ENCODE measurements at places on chromosomes 4 and X.

- DNase-seq: no peak
These were observed 1384.4 kb upstream of the PCDH10 start for GRCh38 chr4:131764730-131765129.

GRCh38 chr4:35166466-35166865 is 1077.8 kb downstream of the ARAP2 start:
- no peak for DNase-seq

- no peak for DNase-seq
These were observed 62.6 kb downstream of the FRAS1 start for GRCh38 chr4:78119698-78120097.

- no peak for DNase-seq
These were observed 868.3 kb downstream of the RAB28 start for GRCh38 chr4:12615822-12616221.

- DNase-seq: no peak
These were observed 5.3 kb downstream of the ASB11 start for GRCh38 chrX:15310117-15310516.

- DNase-seq: no peak
These were observed 438.7 kb downstream of the RPA4 start for GRCh38 chrX:97322401-97322800.

DNA sequence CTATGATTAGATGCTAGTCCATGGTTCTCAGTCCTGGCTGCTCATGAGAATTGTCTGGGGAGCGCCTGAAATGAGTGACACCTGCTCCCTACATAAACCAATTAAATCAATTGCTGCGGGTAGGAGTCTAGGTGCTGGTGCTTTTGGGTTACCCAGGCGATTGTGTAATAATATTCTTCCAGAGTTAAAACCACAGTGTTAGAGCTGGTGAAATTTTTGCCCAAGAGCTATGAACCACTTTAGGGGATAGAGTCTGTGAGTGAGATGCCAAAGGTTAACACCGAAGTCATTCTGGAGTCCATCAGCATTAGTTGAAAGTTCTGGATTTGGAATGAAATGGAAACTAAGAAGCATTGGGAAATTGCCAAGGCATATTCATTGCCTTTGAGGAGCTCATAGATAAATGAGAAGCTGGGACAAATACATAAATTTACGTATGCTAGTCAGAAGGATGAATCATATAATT is 15.3 kb downstream of the PDK3 start:
- DNase-seq: peak; percentile 60

- peak; percentile 64 for DNase-seq
These were observed 30.5 kb downstream of the AFF1 start for GRCh38 chr4:86965019-86965976.

DNA sequence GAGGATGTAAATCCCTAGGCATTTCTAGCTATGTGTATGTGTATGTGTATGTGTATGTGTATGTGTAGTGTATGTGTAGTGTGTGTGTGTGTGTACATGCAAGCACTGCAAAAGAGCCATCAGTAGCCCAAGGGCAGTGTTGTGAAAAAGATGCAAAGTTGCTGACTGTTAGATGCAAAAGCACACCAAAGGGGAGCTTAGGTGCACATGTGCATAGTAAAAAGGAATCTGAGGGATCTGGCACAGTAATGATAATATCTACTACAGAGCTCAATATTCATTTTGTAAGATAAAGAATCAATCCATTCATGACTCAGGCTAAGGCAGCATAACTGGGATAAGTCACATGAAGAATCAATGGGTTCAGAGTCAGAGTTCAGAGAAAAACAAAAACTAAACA is 80.2 kb downstream of the TMEM47 start:
- no peak for DNase-seq

DNA sequence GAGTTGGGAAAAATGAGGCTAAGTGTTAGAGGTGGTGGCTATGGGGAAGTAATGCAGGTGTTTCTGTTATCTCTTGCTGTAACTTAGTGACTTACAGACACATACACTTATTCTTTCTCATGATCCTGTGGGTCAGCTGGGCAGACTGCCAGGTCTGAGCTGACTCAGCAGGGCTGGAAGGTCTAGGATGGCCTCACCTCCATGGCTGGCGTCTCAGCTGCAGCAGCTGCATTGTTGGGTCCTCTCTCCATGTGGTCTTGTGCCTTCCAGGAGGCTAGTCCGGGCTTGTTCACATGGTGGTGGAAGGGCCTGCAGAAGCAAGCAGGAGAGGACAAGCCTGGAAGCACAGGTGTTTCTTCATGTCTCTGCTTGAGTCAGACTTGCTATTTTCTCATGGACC is 172.7 kb downstream of the NHS start:
- DNase-seq: no peak

- DNase-seq: no peak
These were observed 100.8 kb upstream of the TENM3 start for GRCh38 chr4:182142176-182143085.

- peak; percentile 89 for DNase-seq
These were observed 38.1 kb downstream of the LAMTOR3 start for GRCh38 chr4:99856166-99856565.

DNA sequence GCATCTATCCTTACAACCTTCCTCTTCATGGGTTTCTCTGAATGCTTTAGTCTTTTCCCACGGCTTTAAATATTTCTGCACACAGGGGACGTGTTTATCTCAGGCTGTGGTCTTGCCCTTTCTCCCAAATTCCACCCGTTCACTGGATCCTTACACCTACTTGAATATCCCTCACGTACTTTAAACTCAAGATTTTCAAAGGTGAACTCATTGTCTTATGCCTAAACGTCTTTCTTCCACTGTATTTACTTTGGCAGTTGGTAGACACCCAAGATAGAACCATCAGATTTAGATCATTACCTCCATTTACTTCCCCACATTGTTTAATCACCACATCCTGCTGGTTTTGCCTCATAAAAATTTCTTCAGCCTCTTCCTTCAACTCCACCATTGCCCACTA is 269.2 kb downstream of the CBLL2 start:
- DNase-seq: no peak

- DNase-seq: peak; percentile 1
These were observed 16.6 kb downstream of the MAGEA9B start for GRCh38 chrX:149570668-149571067.

DNA sequence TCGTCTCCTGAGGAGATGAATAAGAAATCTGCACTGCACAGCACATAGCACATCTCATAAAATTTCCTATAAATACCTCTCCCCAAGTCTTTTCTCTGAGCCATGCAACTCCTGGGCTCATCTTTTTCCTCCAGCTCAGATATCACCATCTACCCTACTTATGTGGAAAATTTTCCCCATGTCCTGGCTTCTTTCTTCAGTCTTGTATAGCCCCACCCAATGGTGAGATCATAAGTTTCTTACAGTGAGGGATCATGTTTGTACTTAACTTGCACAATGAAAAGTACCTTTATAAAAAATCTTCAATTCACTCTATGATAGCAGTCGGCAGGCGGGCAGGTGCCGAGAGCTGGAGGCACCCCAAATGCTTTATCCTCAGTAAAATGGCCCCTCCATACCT is 198.6 kb upstream of the S100G start:
- no peak for DNase-seq

DNA sequence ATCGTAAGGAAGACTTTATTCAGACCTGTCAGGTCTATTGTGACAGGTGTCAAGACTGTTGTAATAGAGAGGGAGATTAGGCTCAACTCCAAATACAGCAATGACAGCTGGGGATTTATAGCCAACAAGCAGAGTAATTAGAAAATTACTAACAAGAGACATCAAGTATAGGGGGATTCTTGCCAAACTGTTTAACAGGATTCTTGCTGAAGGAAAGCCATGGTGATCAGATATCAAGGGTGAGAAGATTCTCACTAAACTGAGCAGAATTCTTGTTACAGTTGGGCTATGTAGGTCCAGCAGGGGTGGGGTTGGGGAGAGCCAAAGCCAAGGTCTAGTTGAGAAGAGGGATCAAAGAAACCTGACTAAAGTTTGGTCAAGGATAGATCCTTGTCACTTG is 461.0 kb upstream of the GALNT7 start:
- DNase-seq: no peak

DNA sequence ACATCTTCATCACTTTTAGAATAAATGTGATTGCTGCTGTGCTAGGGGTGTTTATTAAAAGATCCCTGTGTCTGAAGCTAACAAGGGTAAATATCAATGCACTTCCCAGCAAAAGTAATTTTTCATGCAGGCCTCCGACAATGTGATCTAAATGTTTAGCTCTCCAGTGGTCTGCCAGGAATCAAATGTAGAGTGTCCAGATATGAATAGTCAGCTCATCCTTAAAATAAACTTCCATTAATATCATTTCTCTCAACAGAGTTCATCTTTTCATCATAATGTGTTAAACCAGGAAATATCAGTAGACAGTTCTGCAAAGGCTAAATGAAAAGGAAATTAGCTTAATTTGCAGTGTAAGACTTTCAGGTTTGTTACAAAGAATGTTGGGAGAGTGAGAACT is 102.2 kb upstream of the EGFL6 start:
- no peak for DNase-seq

DNA sequence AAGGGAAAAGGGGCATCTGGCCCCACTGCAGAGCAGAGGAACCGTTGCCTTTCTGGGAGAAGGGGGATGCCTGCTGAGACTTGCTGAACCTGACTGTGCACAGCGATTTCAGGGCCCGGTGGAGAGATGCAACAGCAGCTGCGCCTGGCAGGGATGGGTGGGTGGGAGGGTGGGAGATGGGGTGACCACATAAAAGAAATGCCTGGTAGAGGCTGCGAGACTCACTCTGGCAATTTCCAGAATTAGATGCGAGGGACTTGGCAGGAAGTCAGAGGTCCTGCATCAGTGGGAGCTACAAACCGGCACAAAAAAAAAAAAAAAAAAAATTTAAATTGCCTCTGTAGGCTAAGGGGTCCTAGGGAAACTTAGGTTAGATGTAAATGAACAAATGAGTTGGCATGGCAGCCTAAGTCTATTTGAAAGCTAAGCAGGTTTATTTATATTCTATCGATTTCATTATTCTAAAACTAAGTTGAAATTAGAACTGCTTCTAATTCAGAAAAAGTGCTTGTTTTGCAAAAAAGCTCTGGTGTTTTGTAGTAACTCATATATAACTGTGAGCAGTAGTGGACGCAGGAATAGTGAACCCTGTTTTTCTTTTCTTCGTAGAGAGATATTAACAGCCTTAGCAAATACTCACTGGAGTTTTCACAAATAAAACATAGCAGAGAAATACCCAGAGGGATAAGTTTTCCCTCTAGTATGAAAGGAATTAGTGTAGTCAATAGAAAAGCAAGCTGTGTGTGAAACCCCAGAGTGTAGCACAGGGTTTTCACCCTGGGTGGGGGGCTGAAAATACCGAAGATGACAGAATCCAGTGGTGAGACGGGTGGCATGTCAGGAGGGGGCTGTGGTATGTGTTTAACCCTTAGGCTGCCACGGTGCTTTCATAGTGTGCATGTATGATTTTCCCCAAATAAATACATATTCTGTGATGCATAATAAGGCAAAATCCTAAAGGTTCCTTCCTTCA is 130.1 kb downstream of the EGF start:
- DNase-seq: no peak

DNA sequence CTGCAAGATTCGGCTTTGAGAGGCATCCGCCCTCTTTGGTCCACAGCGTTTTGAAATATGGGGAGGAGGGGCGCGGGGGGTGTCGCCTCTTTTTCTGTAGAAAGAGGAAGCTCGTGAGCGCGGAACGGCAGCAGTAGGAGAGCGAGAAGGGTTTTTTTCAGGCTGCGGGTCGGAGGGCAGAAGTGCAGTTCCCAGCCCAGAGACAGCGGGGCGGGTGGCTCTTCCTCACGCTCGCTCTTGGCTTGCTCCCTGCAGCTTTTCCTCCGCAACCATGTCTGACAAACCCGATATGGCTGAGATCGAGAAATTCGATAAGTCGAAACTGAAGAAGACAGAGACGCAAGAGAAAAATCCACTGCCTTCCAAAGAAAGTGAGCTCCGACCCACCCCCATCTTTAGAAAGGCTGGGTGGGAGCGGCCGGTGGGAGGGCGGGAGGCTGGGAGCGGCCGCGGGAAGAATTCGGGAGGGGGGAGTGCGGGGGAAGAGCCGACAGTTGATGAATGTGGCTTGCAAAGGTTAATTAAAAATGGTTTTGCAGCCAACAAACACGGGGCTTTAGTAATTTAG is 1.2 kb downstream of the TMSB4X start:
- DNase-seq: peak; percentile 70

- peak; percentile 85 for DNase-seq
These were observed 212.9 kb downstream of the CBR4 start for GRCh38 chr4:168797194-168797593.

GRCh38 chrX:109301177-109301576 is 180.7 kb downstream of the GUCY2F start:
- DNase-seq: no peak

DNA sequence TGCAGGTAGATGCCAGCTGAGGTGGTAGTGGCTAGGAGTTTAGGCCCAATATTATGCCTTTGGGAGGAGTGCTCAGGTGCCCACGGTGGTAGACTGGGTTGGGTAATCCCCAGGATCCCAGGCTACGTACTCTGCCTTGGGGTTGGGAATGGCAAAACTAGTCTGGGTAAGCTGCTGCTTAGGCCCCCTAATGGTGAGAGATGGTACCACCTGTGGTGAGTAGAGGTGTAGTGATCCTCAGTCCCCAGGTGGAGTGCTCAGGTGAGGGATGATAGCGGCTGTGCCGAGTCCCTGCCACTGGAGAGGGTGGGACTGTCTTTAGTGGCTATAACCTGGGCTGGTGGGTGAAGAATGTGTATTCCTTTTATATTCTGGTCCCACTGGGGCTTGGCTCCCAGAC is 75.2 kb downstream of the IL1RAPL2 start:
- no peak for DNase-seq

GRCh38 chrX:16488959-16489358 is 161.0 kb upstream of the S100G start:
- DNase-seq: no peak

GRCh38 chr4:183241721-183242151 is 78.3 kb downstream of the CLDN22 start:
- DNase-seq: no peak

DNA sequence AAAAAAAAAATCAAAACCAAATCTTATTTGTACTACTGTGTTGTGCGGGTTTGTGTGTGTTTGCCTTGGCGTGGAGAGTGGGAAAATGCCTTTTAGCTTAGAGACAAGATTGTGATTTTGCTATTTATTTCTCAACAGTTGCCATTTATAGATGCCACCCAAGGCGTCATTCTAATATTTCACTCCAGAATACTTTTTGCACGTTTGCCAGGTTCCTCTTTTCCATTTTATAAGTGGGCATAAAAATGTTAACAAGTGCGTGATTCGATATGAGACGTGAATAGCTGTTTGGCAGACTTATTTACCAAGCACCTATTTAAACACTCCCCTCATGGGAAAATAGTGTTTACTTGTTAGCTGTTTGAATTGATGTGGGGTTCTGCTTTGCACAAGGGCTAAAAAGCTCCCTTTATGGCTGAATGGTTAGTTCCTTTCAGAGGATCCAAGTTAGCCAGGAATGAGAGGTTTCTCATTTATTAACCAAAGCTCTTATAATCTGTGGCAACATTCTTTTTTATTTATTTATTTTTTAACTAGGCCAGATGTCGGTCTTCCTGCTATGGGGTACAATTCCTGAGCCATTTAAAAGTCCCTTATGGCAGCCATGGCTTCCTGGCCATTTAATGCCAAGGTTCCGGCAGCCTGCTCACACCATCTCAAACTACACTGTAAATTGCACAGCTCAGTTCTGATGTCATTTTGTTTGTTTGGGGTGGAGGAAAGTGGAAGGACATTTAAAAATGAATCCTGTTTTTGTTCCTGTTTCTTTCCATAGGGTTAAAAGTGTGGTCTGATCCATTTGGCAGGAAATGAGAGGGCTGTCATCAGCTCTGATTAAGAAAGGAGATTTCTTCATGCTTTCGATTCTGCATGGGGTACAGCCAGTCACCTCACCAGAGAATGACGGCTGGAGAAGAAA is 14.6 kb downstream of the SMIM20 start:
- peak; percentile 91 for DNase-seq
